Stimulated activated CD4-positive, alpha-beta T cell treated with anti-CD3 and anti-CD28 coated beads, TNF-alpha, amount 100 ng/mL, for 1 hour (primary cell): ENCODE measurements at places on chromosomes 11 and 22.

DNA sequence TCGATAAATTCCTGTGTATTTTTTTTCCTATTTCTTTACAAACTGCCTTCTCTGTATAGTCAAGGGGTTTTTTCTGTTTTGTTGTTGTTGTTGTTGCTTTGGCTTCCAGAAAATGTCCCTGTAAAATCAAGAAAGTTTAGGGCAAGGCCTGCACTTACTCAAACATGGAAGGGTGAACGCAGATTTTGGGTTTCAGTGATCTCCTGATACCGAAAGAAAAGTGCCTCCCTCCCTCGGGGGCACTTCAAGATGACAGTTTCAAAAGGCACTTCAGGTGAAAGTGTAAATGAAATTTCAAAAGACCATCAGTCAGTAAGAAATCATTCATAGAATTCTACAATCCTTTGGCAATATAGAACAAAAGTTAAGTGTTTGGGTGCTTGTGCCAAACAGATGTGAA is 43.4 kb upstream of the TMPRSS4 start:
- no peak for DNase-seq

DNA sequence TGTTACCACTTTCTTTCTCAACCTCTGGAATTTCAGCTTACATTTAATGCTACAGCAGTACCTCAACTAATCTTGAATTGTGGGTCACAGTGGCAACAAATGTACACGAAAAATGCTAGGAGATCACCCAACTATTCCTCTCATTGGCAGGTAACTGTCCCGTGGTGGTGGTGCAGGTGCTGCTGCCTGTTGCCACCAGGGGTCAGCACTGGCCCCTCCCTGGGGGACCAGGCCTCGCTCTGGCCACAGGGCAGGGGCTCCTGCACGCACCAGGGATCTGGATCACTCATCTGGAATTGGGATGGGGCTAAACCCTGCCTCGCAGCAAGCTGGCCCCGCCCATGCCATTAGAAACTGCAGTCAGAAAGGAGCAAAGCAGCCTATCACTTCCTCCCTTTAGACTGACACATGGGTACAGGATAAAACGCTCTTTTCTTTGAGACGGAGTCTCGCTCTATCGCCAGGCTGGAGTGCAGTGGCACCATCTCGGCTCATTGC is 6.9 kb upstream of the POLDIP3 start:
- DNase-seq, result peak; percentile 13

- DNase-seq, result no peak
Observed at GRCh38 chr22:31906086-31906485, 38.2 kb upstream of the YWHAH start.

GRCh38 chr11:125532668-125533067 is 36.6 kb upstream of the FEZ1 start:
- DNase-seq, result no peak

DNA sequence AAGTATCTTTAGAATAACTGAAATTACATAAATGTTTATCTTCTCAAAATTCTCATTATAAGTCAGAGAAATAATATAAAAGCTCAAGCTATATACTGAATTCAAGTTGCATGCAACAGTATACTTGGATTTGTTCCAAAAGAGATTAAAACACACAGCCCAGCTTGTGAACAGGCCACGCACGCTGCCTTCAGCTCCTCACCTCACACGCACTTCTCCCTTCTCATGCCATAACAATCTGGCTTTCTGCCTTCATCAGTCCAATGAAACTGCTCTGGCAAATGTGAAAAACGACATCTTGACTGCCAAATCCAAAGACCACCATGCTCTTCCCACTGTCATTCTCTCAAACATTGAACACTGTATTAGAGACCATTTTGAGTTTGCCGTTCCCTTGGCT is 22.1 kb downstream of the ATP6V1E1 start:
- DNase-seq, result no peak

DNA sequence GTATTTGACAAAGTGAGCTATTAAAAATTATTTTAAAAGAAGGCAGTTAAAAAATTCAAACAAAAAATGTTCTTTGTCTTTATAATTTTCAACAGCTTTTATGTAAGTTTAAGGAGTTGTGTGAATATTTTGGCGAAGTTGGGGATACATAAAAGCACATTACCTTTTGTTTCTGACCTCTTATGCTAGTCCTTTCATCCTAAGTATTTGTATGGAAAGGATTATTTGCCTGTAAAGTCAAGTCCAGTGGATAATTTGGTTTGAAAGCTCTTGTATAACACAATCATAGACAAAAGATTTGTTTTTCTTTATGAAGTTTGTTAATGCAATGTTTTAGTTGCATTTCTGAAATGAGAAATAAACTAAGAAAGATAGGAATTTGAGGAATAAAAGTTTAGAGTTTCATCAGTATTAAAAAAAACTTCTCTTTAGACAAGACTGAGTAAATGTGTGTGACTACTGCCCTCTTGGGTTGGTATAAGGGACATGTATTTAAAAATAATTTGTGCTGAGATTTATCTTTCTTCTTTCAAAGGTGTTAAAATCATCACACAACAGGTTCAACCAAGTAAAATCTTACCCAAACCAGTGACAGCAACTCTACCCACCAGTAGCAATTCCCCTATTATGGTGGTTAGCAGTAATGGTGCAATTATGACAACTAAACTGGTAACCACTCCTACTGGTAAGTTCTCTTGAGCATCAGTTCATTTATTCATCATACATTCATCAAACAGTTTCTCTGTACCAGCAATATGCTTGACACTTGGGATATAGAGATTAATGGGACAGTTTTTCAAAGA is 68.2 kb downstream of the EMSY start:
- no peak for DNase-seq

DNA sequence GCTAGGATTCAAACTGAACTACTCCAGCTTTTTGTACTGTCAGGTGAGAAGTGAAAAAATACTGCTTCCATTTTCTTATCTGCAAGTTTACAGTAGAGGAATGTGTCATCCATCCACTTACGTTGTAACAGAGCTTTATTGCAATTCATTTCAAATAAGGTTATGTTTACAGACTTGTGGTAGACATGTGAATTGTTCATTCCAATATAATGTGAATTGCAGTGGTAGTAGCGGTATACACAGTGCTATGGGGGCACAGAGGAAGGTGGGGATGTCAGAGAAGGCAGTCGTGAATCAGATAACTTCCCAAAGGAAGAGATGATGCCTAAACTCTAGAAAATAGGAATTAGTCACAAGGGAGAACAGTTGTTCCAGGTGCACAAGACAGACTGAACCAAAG is 42.5 kb downstream of the CEP57 start:
- DNase-seq, result no peak

GRCh38 chr11:104146421-104146820 is 17.5 kb downstream of the PDGFD start:
- no peak for DNase-seq

DNA sequence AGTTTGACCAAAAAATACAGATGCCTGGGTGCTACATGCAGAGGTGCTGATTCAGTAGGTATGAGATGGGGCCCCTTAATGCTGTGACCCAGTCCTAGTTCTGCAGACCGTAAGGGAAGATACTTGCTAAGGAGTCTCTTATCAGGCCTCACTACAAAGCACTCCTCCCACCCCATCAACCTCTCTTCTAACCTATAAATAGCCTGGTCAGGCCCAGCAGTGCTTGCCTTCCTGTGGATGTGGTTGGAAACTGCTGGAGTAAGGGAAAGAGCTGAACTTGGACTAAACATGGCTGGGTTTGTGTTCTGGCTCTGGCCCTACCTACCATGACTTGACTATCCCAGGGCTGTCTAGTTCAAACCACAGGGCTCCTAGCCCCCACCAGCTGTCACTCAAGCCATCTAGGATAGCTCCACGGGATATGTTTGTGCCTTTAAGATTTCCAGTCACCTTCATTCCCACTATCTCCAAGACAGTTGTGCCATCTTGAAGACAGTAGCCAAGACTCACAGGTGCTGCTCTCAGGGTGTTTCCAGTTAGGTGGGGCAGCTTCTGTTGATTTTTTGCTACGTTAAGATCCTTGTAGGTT is 9.5 kb upstream of the DKK3 start:
- no peak for DNase-seq

GRCh38 chr11:103317118-103317517 is 207.9 kb downstream of the DYNC2H1 start:
- DNase-seq, result no peak

DNA sequence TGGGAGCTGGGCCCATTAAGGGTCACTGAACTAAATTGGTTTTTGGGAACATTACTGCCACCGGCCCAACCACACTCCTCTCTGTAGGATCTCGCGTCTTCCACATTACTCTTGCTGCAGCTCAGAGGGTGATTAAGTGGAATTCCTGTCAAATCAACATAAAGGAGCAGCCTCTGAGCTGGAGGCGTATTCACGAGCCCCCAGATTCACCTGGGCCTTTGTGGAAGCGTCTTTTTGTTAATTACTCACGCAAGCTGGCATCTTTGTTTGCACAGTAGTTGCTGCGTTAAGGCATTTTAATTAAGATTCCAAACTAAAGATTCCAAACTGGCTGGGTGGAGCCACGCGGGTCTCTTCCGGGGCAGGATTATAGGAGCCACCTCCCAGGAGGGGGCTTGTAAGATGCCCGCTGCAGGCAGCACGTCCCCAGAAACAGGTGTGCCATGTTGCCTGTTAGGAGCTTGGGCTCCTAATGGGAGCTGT is 21.5 kb upstream of the RFPL3 start:
- no peak for DNase-seq

DNA sequence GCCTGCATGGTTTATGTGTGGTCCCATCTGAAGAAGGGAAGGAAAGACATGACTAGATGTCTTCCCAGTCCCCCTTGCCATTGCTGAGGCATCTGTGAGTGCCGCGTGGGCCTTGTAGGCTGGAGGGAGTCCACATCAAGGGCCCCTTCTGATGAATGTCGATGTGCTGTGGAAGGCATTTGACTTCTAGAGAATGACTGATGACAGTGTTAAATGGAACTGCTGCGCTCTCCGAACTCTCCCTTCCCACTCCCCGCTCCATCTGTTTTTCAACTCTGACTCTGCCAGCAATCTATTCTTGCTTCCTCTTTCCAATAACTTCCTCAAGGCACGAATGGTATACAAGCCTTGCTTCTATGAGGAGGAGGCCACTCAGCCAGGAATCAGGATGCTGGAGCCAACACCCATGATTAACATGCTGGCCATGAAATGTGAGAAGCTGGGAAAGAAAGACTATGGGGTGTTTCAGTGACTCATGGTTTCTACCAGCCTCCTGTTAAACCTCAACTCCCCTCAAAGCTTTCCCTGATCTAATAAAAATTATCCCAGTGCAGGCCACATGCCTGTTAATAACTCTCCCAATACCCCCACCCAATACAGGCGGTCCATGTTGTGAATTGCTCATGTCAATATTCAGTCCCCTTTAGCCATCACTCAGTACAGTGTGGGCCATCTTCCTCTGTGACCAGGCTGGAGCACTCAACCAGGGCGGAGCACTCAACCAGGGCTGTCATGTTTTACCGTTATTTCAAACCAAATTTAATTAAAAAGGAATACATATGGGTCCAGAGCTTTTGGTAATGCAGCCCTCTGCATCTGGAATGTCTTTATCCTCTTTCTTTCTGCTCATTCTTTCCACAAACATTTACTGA is 46.4 kb upstream of the TBCEL start:
- DNase-seq, result no peak

GRCh38 chr11:2277008-2277346 is 6.6 kb upstream of the ASCL2 start:
- DNase-seq, result no peak

DNA sequence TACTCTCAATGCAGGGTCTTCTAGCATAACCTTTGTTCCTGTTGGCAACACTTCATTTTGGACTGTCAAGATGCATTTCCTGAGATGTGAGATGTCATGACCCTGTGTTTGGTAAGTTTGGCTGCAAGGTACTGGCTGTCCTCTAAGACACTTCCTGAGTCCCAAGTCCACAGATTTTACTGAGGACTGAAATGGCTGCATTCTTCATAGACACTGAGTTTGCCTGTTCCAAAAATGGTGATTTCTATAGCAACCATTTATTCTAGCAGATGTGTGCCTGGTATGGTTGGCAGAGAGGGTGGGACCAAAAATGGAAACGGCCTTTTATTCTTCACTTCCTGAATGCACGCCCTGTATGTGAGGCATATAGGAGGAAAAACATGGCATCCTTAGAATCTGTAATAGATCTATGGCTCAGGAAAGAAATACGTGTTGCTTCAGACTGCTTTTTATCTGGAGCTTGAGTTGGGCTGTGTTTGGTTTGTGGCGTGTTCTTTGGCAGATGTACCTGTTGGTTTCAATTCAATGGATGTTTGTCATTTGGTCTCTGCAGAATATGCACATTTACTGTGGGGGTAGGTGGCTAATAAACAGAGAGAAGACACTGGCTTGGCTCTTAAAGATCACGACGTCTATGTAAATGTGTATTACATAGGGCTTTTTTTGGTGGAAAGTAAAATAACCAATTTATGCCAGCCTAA is 62.4 kb downstream of the ZBTB16 start:
- no peak for DNase-seq

GRCh38 chr11:115894176-115894575 is 390.0 kb upstream of the CADM1 start:
- no peak for DNase-seq

GRCh38 chr11:69497221-69497787 is 15.8 kb downstream of the LINC01488 start:
- DNase-seq, result no peak

DNA sequence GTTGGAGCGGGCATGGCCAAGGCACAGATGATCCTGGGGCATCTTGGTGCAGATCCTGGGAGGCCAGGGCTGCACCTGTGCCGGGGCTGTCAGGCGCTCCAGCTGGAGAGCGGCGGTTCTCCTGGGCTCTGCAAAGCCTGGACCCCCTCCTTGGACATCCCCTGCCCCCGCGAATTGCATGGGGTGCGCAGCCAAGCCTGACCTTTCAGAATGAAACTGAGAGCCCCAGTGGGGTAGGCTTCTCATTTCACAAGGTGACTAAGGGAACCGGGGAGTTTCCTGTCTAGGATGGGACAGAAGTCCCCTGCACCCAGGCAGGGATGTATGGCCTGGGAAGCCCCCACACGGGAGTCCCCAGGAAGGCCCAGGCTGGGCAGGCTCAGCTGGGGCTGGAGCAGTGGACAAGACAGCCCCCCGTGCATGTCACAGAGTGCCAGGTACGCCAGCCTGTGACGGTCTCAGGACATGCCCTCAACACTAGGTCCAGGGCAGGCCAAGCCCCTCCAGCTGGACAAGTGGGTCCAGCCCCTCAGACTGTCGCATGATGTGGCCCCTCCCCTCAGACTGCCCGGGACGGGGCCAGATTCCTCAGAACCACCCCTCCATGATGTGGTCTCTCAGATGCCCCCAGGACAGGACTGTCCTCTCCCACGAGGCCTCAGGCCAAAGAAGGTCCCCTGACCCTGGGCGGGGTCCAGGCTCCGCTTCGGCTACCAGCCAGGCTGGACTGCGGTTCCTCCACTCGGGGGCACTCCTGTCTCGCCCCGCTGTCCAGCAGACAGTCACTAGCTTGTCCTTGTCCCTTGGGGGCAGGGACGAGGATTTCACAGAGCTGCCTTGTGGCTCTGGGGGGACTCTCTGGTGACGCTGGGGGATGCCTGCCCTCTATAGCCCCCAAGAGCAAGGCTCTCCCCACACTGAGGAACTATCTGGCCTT is 2.3 kb downstream of the LSP1 start:
- no peak for DNase-seq
